Inflammatory macrophage (primary cell): ENCODE measurements at places on chromosomes 2 and 18.

DNA sequence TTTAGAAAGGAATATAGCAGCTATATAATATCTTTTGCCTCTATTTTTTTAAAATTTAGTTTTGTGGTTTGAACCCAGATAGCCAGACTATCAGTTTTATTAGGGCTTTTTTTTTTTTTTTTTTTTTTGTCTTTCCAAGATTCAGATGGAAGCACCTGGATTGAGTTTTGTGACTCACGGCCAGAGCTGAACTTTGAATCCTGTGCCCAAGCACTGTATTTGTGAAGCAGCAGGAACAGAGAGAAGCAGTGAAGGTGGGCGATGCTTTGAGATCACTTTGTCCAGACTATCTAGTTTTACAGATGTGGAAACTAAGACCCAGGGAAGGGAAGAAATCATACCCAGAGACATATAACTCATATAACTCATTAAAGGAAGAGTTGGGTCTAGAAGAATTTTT lies 33.9 kb downstream of the RPL37A start:
- no peak for DNase-seq

DNA sequence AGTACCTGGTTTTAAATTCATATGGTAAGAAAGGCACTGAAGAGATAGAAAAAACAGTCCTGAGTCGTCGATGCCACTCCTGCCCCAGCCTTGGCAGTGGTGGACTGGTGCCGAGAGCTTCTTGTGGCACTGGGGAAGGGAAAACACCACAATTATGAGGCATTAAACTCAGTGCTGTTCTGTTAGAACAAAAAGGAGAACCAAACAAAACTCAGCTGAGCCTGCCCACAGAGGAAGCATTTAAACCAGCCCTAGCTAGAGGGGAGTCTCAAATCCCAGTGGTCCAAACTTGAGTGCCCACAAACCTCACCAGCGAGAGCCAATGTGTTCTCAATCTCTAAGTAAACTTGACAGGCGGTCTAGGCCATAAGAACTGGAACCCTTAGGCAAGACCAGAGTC lies 1254.5 kb upstream of the FAM98A start:
- DNase-seq: no peak

GRCh38 chr2:30261695-30262211 lies 30.4 kb downstream of the LBH start:
- DNase-seq: no peak

GRCh38 chr18:9854801-9855676 lies 30.7 kb upstream of the TXNDC2 start:
- no peak for DNase-seq

DNA sequence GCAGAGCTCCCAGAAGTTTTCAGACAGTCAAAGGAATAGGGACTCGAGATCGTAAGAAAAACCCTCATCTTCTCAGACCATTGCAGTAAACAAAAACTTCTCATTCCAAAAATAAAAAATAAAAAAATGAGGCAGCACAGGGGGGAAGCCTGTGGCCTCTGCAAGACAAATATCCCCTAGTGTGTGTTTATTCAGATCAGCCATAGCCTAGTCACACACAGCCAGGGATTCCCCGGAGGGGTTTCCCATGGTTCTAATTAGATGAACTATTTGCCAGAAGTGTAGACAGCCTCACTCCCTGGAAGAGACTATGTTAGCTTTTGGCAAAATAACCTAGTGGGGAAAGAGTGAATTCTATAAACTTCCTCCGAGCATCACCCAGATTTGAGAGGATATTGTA lies 122.9 kb upstream of the KLF7 start:
- DNase-seq: no peak

DNA sequence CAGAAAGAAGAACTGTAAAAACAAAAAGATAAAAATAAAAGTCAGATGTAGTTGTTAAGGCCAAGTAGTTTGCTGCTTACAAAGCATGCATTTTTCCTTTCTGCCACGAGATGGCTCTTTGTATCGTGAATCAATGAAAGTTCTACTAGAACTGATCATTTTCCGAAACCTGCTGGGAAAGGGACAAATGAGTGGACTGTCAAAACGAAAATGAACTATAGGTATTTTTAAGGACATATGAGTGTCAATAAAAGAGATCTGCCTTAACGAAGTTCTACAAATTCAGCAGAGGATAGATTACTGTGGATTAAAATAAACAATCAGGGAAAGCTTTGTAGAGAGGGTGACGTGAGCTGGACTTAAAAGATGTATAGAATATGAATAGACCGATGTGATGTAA lies 15.0 kb upstream of the ELOA2 start:
- peak; percentile 31 for DNase-seq

- peak; percentile 78 for DNase-seq
Observed at GRCh38 chr2:104849618-104850141, 4.2 kb upstream of the POU3F3 start.

DNA sequence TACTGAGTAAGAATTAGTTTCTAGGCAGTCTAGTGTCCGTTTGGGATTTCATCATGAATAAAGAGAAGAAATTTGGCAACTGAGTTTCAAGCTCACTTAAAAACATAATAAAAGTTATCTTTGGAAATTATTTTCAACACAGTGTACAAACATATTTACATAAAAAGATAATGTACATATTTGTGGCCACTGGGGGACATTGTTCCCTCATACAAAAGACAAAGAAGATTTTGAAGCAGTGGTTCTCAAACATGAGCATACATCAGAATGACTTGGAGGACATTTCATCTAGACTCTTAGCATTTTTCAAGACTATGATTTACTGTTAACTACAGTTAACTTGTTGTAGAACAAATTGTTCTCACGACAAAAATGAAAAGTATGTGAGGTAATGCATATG lies 15.7 kb upstream of the TTC21B start:
- no peak for DNase-seq

DNA sequence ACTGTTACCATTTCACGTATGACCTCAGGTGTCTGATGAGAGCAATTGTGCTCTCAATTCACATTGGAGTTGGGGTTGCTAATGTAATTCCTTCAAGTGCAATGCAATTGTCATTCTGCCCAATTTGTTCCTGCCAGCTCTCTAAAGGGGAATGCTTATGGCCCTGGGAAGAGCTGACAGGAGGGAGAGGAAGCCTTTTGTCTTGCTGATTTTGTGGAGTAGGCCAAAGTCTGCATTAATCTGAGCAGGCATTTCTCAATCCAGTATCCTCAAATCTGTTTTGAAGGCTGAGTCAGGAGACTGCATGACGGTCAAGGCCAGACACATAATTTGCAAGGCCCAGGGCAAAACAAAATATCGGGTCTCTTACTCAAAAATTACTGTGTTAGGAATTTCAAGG lies 326.4 kb upstream of the SPHKAP start:
- DNase-seq: no peak

GRCh38 chr2:154336201-154336600 lies 362.3 kb upstream of the KCNJ3 start:
- no peak for DNase-seq

DNA sequence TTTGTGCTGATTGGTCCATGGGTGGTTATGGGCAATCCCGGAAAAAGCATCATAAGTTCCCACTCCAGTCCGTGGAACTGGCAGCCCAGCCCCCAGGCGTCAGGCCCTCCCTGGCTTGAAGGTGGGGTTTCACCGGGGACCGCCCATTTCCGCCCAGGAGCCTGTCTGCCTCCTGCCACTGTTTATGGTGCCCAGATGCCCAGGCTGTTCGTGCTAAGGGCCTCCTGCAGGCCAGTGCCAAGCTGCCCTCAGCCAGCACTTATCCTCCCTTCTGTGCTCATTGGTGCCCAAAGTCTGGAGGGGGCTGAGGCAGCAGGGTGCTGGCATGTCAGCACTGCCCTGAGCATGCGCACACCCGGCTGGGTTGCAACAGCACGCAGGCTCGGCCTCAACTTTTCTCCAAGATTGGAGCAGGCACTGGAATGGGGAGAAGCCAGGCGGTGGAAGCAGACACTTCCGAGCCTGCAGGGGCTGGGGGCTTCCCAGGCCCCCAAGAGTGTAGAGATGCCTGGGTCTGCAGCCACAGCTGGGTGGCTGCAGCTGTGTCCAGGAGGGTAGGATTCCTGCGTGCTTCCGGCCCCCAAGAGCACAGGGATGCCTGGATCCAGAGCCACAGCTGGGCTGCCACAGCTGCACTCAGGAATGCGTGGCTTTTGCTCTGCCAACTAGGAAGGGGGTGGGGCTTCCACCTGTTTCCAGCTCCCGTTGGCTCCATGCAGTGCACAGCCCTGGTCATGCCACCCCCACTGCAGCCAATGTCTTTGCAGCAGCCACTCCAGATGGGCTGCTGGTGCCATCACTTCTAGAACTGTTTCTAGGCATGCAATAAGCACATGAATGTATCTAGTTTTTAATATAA lies 74.0 kb downstream of the AGPS start:
- no peak for DNase-seq

DNA sequence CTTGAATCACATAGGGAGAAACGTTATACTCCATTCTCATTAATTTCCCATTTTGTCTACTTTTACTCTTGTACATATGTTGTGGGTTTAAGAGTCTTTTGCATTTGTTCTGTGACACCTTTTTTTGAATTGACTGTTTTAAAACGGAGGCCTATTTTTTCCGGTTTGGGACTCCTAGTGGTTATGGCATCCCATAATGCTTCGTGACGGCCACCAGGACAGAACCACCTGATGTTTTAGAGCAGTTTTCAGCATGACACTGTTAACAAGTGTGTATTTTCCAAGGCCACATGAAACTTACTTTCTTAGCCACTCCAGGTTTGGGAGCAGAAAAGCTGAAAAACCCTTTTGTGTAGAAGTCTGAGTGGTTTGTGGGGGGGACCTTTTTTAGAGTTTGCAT lies 8.4 kb downstream of the SOX11 start:
- no peak for DNase-seq

DNA sequence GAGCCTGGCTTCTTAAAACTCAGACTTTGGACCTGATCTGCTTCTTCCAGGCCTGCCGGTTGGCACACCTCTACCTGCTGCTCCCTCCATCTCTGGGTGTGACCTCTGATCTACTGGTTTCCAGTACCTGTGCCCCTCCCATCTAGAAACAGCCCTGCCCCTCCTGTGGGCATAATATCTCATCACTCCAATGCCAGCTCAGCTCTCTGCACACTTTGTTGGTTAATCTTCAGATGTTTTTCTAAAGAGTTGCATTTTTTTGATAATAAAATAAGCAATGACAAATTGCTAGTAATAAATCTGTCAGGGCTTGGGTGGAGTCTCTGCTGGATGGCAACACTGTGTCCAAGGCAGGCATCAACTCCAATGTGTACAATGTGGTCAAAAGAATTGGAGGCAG lies 89.6 kb upstream of the PPP1CB start:
- DNase-seq: no peak

DNA sequence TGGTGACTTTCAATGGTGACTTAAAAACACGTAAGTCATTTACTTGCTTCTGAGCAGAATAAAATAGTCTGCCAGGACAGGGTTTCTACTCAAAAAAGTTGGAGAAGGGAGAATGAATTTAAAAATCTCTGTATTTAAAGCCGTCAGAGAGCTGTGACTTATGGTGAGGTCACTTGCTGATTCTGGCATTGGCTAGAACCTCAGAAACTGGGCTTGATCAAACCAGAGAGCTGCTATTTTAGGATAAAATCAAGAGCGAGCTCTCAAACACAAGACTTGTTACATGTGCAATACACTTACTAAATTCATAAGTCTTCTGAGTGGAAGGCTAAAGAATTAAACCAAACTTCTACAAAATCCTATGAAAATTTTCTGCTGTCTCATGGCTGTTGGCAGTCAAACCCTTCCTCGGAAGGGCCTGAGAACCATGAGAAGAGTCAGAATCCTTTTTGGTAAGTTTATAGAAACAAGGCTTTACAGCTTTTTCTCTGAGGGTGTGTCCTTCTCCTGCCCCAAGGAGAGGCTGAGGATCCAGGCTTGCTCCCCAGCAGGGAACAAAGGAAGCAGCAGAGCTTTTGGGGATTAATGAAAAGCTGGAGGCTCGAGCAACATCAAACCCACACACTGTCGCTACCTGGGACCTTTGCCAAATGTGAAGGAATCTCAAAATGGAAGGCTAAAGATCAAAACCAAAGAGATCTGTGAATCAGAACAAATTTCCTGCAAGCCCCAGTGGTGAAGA lies 816.4 kb downstream of the SOCS6 start:
- DNase-seq: no peak

GRCh38 chr18:29430416-29430815 lies 1253.5 kb upstream of the CDH2 start:
- DNase-seq: no peak

GRCh38 chr2:114192362-114192761 lies 250.1 kb upstream of the DPP10 start:
- DNase-seq: no peak

- DNase-seq: no peak
Observed at GRCh38 chr2:219281588-219281987, 2.4 kb downstream of the DNAJB2 start.

- peak; percentile 83 for DNase-seq
Observed at GRCh38 chr2:113238871-113239839, 39.6 kb downstream of the PAX8 start.

DNA sequence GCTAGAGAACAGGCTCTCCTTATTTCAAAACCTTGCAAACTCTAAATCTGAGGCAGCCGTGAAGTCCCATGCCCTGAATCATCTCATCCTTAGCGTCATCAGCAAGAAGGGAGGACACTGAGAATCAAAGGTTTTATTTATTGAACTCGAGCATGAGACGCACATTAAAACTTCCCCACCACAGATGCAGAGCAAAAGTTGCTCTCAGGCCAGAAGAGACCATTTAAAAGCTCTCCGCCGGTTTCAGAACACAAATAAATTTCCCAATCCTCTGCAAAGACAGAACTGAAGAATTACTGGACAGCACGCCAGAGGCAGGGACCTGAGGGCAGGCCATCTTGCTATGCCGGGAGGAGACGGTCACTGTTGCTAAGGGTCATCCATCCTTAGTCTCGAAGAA lies 1.3 kb downstream of the AMMECR1L start:
- no peak for DNase-seq

DNA sequence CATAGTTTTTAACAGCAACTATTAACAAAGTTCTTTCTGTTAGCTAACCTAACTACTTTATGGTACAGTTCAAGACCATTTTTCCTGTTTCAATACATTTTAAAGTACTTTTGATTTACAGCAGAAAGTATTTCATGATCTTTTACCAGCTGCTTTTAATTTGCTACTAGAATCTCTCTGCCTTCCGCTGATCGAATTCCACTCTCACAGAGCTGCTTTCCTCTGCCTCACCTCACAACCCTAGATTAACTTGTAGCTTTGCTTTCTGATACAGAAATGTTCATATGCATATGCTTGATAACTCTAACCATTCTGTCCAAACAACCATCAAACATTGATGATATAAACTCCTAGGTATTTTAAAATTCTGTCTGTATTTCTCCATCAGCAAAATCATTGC lies 463.2 kb upstream of the ZEB2 start:
- no peak for DNase-seq

GRCh38 chr2:65291216-65292105 lies 63.8 kb downstream of the ACTR2 start:
- no peak for DNase-seq

GRCh38 chr18:28331551-28331950 lies 154.6 kb upstream of the CDH2 start:
- DNase-seq: no peak

- DNase-seq: no peak
Observed at GRCh38 chr2:135664623-135665068, 77.0 kb upstream of the UBXN4 start.
